Trophoblast cell (in vitro differentiated cells and primary cell): ENCODE measurements at places on chromosomes 12 and 14.
A peak's percentile ranks its signal among the peaks of the same experiment; 100 is the strongest.

GRCh38 chr14:22268875-22269274, 320.1 kb downstream of the DAD1 start:
- peak; percentile 21 for DNase-seq

DNA sequence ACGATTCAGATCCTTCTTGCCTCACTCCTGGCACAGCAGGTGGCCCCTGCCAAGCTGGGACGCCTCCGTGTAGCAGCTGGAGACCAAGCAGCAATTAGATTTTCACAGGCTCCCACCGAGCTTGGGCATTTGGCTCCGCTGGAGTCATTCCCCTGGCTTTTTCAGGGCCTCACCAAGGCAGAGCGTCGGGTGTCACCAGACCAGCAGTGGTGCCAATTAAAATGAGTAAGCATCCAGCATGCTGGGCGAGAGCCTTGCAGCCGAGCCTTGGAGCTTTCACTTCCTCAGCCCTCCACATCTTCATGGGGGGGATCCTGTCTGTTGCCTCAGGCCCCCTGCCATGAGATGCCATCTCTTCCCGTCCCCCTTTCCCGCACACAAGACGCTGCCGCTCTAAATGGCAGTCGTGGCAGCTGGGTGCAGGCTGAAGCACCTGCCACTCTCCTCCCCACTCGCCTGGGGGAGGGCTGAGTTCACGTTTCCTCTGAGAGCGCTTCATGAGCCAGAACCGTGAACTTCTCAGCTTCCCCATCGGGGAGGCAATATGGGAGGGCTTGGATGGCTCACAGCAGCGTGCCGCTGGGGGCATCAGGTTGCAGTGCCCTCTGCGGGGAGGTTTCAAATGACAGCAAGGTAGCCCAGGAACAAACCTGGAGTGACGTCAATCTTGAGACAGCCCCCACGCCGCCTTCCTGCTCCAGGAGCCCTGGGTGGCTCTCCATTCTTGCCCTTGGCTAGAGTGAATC, 11.7 kb downstream of the TPCN1 start:
- DNase-seq: no peak

DNA sequence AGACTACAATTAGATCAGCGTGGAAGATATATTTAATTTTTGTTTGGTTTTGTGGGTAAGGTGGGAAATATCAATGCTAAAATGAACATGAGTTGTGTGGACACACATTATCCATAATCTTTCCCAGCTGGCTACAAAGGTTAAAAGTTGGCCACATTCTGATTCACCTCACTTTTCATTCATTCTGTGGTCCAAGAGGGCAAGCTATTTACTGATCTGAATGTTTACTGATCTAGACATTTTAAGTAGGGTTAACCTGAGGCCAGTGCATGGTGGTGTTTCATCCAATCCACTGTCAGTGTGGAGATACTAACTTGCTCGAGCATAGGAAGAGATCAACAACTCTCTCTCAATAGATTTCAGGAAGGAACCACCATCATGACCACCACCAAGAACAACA, 71.6 kb downstream of the DCAF5 start:
- no peak for DNase-seq

DNA sequence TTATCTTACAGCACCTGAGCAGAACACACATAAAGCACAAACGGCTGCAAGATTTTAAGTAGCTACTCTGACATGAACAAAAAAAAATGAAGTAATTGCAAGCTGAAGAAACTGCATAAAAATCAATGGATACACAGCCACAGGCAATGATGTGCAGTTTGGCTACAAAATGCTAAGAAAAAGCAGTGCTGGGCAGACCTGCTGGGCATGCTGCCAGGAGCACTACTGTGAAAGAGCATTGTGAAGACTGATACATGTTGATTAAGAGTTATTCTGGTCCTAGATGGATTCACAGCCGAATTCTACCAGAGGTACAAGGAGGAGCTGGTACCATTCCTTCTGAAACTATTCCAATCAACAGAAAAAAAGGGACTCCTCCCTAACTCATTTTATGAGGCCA, 20.1 kb upstream of the RTN1 start:
- no peak for DNase-seq

- peak; percentile 45 for DNase-seq
Observed at GRCh38 chr12:113392988-113393579, 10.6 kb downstream of the SDS start.

- no peak for DNase-seq
Observed at GRCh38 chr14:68662392-68662791, 130.5 kb downstream of the ZFP36L1 start.

- DNase-seq: peak; percentile 95
Observed at GRCh38 chr12:118102070-118102469, 1.7 kb downstream of the VSIG10 start.

DNA sequence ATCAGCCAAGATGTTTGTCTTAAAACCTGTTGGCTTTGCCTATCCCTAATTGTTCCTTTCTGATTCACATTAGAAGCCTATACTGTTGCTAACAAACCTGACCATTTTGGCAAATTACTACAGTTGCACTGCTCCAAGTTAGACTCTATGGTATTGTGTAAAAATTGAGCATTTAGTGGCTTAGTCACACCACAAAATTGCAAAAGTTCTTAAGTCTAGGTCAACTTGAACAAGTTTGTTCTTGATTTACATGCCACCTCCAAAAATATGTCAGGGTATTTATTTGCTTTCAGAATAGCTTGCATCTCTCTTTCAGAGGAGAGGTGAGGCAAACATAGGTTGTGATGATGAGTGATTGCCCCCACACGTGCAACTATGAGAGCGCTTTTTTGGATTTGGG, 27.0 kb upstream of the PTHLH start:
- DNase-seq: peak; percentile 60

- DNase-seq: no peak
Observed at GRCh38 chr12:128813883-128814282, 9.9 kb downstream of the SLC15A4 start.

- no peak for DNase-seq
Observed at GRCh38 chr12:26636710-26637328, 196.2 kb downstream of the ITPR2 start.

DNA sequence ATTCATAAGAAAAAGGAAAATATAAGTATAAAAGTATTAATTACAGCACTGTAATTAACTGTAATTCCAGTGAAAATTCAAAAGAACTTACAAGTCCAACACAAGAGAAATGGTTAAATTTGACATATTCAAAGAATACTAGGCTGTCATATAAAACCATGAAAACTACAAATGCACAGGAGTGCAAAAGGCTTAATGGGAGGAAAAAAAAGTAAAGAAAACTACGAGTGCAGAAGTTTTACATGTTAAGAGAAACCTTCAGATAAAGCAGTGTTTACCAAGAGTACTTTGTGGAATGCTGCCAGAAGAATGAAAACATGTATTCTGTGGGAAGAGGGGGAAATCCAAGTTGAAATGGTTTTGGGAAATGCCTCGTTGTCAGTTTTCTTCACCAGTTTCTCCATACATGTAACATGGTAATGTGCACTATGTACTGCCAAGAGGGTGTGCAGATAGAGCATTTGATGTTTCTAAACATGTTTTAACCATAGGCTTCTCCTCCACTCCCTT, 9.1 kb downstream of the HEATR5A start:
- no peak for DNase-seq

DNA sequence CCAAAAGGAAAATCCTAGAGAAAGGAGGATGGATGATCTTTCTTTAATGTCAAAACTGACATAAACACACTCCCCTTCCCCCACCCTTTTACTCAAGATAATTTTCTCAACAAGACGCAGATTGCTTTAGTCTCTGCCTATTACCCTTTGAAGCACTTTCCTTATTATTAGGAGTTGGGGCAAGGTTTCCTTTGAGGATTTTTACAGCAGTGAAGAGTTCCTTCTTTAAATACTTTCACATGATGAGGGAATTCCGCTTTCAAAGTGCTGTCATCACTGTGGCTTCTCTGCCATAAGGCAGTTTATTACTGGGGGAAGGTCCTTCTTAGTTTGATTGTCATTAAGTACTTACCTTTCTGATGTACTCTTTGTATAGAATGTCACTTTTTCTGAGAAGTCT, 172.1 kb downstream of the MSRB3 start:
- no peak for DNase-seq

DNA sequence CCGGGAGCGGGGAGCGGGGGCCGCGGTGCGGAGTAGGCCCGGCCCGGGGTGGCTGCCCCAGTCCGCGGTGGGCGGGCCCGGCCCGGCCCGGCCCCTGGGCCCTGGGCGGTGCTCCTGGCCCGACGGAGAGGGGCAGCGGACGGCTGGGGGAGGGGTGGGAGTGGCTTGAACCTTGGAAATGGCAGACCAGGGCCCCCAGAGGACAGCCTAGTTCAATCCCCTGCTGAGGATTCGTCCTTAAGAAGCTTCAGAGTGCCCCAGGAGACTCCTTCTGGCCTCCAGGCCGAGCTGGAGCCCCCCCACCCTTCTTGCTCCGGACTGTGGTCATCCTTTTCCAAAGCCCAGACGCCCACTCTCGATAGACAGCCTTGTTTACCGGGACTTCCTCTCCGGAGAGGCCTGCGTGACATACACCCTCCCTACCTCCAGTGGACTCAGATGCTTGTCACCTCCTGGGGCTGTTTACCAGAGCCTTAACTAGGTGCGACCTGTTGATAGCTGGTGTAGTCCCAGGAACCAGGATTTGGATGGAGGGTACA, 458 bp downstream of the KHNYN start:
- DNase-seq: peak; percentile 54

DNA sequence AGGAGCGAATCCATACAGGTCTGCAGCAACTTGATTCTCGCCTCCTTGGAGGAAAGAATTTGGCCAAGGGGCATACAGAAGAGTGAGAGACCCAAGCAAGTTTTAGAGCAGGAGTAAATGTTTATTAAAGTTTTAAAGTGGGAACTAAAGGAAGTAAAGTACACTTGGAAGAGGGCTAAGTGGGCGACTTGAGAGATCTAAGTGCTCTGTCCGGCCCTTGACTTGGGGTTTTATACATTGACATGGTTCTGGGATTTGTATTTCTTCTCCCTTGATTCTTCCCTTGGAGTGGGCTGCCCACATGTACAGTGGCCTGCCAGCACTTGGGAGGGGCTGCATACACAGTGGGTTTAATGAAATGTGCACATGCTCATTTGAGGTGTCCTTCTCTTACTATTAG, 421.2 kb downstream of the TMEM121 start:
- no peak for DNase-seq

- no peak for DNase-seq
Observed at GRCh38 chr14:36221112-36221511, 44.6 kb upstream of the PTCSC3 start.

- DNase-seq: no peak
Observed at GRCh38 chr12:50518090-50518489, 13.3 kb downstream of the DIP2B start.

GRCh38 chr12:49652921-49653520, 29.7 kb downstream of the PRPF40B start:
- DNase-seq: peak; percentile 76

DNA sequence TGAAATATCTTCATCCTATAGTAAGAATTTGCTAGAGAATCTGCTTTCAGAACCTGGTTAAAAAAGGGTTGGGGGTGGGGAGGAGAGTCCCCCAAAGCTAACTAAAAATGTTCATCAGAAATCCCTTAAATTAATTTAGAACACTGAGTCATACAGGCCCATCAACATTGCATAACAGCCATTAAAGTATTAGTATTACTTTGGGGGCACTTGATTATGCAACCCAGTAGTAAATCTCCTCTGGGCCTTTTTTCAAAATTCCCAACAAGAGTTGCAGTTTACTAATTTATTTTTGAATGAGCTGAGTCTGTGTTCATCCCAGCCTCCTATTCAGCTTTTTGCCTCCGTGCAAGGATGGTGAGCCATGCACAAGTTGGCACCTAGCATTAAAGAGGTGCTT, 8.8 kb upstream of the SLC24A4 start:
- no peak for DNase-seq

GRCh38 chr12:80498059-80498728, 54.2 kb downstream of the PTPRQ start:
- DNase-seq: no peak

DNA sequence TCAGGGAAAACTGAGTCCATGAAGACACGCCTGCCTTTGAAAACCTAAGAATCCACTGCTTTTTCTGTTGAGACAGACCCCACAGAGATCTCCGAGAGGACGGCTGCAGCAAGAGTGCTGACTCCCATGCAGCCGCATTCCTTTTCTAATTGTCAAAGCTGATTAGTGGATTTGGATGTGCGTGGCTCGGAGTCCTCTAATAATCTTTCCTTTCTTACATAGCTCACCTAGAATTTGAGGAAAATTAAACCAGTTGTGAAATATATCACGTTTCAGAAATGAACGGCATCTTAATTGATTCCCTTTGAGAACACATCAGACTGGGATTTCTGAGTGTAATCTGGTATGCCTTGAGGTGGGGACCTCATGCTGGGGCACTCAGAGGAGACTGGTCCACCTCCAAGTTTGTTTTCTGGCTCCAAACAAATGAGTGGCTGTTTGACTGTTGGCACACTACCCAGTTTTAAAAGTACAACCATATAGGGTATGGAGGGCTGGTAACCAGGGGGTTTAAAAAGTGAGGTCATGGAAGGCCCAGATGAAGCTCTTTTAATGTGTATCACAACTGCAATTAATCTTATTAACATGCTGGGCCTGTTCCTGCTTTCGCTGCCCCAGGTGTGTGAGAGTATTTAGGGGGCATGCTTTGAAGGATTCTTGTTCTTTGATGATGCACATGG, 63.3 kb downstream of the RASSF3 start:
- no peak for DNase-seq

GRCh38 chr12:113683574-113683973, 211.9 kb upstream of the LHX5 start:
- no peak for DNase-seq

DNA sequence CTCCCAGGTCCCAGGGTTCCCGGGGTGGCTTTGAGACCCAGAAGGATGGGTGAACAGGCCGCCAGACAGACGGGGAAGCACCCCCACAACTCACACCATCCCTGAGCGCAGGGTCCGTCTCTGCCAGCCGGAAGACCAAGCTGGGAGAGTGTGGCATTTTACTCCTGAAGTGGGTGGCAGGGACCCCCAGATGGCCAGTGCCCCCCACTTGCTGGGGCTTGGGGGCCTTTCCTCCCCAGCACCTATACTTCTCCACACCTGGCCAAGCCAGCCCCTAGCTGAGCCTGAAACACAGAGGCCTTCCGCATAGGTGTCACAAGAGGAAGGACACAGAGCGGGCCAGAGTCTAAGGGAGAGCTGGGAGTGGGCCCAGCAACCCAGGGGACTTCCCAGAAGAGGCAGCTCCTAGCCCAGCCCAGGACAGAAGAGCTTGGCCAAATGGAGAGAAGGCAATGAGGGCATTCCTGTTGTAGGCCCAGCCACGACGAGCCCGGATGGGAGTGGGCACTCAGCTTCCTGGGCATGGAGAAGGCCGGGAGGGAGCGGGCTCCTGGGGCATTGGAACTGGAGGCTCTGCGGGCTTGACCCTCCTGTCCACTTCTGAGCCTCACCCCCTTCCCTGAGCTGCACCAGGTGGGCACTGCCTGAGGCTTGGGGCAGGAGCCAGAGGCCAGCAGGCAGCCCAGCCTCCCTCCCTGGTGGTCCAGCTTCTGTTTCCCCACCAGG, 3.3 kb downstream of the AHNAK2 start:
- no peak for DNase-seq
